ENCODE measurements at places on chromosomes 16 and 17.

DNA sequence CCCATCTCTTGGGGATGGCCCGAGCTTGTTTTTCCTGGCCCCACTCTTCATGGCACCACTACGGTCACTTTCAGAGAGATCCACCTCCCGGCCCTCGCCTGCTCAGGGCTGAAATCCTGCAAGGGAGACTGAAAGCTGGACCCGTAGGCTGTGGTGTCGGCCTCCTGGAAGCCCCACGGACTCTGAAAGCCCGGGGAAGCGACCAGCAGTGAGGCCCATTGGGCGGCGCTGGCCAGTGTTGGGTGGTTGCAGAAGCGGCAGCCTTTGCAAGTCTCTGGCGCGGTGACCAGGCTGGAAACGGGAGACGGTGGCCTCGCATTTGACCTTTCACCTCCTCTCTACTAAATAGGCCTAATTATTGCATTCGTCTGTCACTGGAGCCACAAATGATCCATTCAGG, 186.0 kb upstream of the FOXF1 start:
- DNase-seq = no peak

DNA sequence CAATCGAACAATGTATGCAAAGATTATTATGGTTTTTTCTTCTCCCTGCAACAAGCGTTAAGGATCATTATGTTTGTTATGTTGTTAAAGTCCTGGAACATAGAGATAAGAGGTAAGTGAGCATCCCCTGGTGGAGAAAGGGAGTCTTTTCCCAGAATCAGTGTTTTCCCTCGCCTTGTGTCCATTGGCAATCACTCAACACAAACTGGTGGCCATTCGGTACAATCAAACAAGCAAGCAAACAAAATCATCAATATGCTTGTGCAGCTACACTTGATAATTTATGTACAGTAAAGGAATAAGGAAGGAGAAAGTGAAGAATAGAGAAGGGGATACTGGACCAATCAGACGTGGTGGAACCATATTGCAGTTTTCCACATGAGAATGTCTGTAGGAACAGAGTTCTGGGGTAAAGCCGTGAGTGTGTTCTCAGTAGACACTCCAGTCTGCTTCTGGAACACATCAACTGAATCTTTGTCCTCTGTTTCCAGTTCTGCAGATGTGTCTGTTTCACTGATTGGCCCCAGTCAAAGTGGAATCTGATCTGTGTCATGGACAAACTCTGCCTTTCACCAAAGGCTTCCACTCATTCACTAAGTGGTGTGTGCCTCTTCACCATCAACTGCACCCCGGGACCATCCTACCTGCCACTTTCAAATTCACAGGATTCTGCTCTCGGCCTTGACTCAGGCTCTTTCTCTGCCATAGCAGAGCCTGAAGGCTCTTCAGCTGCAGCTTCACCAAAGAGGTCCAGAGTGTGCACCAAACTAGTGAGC, 169.5 kb downstream of the AHSP start:
- DNase-seq = no peak

- DNase-seq = no peak
Measured at GRCh38 chr16:50681021-50681885, at the start of gene SNX20. SNX20 (minus strand) TSS chr16:50681312; CDS start chr16:50677526, 3,786 bp downstream.

- no peak for DNase-seq
Measured at GRCh38 chr16:53707671-53708070, 3.7 kb downstream of the FTO start.

- DNase-seq = no peak
Measured at GRCh38 chr16:15928261-15929104, 20.9 kb upstream of the ABCC1 start.

Data from AG04449 (cell line).